ENCODE measurements at places on chromosomes 11 and 22. TPM values are rescaled to one million over a fixed set of nuclear protein-coding genes. Genes with fewer than 3 reads are reported as not detected.

The TKFC gene
- 30.0 TPM for polyA plus RNA-seq

The B4GALNT4 gene
- 0.14 TPM for polyA plus RNA-seq

The NXPE4 gene
- polyA plus RNA-seq: not detected

- no peak for DNase-seq
Measured at GRCh38 chr11:36123336-36124101, 165.7 kb downstream of the COMMD9 start.

GRCh38 chr11:86861810-86862209 is 61.5 kb downstream of the PRSS23 start:
- no peak for DNase-seq

DNA sequence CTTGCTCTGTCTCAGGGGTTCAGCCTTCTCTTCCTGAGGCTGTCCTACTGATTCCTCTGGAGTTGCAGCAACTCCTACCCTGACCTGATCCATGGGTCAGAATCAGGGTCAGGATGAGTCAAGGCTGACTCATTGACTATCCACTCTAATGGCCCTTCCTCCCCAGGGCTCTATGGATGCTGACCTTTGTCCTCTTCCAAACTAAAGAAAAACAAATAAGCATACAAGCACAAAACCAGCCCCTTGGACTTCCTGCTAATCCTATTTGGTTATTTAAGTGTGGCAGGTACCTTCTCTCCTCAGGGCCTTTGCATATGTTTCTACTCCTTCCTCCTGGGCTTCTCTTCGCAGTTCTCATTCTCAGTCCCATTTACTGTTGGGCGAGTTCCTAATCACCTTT is 204.5 kb upstream of the NAV2 start:
- DNase-seq: no peak

The KRTAP5-1 gene
- not detected for polyA plus RNA-seq

GRCh38 chr11:56910046-56910773 is 78.5 kb upstream of the OR5AK2 start:
- DNase-seq: no peak

DNA sequence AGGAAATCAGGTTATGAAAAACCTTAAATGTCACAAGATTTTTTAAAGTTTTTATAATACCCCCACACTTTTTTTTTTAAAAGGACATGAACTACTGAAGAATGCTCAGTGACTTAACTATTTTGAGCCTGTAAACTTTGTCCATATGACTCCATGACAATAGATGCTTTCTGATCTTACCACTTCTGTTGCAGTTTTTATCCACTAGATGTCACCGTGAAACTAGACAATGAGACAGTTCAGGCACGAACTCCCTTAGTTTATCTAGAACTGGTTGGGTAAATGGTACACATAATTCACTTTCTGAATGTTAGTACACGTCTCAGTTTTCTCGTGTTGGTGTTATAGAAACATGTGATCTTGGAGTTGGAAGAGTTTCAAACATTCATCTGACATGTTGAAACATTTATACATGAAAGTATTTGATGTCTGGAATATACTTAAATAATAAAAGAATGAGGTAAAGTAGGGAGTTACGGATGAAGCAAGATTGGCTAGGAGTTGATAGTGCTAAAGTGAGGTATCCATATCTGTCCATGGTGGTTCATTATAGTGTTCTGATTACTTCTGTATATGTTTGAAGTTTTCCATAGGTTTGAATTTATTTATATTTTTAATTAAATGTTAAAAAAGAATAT is 8.1 kb downstream of the CCDC15 start:
- DNase-seq: peak; percentile 64

The TIMP3 gene
- not detected for polyA plus RNA-seq

DNA sequence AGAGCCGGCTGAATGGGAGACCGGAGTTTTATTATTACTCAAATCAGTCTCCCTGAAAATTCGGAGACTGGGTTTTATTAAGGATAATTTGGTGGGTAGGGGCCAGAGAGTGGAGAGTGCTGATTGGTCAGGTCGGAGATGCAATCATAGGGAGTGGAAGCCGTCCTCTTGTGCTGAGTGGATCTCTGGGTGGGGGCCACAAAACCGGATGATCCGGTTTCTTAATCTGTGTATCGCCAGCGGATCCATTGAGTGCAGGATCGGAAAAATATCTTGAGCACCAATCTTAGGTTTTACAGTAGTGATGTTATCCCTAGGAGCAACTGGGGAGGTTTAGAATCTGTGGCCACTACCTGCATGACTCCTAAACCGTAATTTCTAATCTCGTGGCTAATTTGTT is 886 bp upstream of the NIPSNAP1 start:
- DNase-seq: no peak

GRCh38 chr11:541433-541885 is 4.1 kb downstream of the LRRC56 start:
- DNase-seq: no peak

DNA sequence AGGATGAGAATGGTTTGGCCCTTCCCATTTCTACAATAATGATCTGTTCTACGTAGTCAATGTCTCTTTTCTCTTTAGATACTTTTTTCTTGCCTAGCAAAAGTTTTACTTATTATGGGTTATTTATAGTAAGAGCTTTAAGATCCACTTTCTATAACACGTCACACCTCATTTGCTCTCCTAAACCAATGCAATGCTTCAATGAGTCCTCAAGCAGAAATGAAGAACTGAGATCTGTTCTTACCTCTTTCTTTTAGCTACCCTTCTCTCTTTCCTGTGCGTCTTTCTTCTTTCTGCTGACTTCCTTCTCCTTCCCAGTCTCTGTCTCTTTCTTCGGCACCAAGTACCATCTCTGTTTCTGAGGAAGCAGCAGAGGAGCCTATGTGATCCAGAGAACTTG is 61.8 kb downstream of the SNX19 start:
- no peak for DNase-seq

The MUC5B gene
- polyA plus RNA-seq: not detected

The SLC22A6 gene
- not detected for polyA plus RNA-seq

The SPINDOC gene
- polyA plus RNA-seq: 0.53 TPM

- no peak for DNase-seq
Measured at GRCh38 chr11:62682518-62682917, 3.6 kb upstream of the UBXN1 start.

The LRRC55 gene
- not detected for polyA plus RNA-seq

DNA sequence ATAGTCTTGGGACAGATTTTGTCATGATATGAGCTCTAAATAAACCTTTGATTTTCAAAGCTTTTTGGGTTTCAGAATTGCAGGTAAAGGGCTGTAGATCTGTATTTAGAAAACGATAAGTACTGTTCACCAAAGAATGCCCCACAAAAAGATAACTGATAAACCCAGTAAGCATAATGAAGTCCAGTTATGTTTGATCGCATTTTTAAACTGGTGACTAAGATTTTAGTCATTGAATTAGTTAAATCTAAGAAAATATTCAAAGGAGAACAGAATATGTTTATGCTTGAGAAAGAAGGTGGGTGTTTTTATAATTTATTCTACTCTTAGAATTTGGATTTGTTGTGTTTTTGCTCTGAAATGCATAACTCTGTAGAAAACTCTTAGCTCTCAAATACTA is 11.6 kb downstream of the DEPDC7 start:
- no peak for DNase-seq

The ART1 gene
- not detected for polyA plus RNA-seq

The BLID gene
- not detected for polyA plus RNA-seq

GRCh38 chr22:46002757-46003270 is 25.9 kb upstream of the WNT7B start:
- DNase-seq: no peak

The TMEM191B gene
- not detected for polyA plus RNA-seq

The CENPM gene
- 4.4 TPM for polyA plus RNA-seq

GRCh38 chr11:109320595-109320994 is 101.4 kb upstream of the C11orf87 start:
- no peak for DNase-seq

DNA sequence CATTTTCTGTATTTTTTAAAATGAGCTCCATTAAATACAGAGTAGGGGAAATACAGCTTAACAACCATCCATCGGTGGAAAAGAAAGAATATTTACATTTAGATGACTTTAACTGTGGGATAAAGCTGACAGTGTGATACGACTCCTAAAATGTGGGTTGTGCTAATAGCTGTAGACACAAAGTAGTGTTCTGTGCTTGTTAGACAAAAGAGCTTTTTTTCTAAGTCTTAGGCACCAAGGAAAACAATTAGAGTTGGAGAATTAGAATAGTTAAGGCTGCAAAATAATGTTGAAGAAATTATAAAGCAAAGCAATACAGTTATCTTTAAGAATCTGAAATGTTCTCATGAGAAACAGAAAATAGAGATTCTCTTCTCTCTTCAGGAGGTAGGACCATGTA is 307.7 kb upstream of the KIRREL3 start:
- no peak for DNase-seq

DNA sequence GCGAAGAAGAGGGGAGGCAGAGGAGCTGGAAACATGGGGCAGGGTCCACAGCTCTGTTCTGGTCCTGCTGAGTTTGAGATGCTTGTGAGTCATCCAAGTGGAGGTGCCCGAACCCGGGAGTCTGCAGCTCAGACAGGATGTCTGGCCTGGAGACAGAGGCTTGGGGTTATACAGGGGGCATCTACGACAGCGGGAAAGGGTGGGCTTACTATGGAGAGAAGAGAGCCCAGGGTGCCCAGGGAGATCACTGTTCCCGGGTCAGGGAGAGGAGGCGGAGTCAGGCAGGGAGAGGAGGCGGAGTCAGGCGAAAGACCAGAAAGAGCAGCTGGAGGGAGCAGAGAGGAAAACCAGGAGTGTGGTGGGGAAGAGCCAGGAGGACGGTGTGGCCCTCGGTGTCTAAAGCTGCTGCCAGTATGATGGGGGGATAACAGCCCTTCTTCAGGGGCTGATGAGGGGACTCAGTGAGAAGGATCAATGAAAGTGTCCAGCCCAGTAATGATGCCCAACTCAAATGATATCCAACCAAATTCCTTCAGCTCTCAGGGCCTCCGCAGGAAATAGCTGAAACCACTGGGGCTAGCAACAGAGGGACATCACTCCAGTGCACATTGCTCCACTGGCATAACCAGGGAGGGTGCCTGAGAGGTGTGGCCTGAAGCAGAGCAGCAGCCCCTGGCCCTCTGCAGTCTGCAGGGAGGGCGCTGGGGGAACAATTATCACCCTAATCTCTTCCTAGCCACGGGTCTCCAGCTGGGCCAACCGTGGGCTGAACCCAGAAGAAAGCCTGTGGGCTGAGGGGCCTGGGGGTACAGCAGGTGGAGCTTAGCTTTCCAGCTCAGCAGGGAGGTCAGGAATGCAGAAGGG is 2.6 kb upstream of the LTBP3 start:
- no peak for DNase-seq

GRCh38 chr22:46797355-46797754 is 34.9 kb downstream of the TBC1D22A start:
- no peak for DNase-seq

The CCDC89 gene
- polyA plus RNA-seq: not detected

- DNase-seq: no peak
Measured at GRCh38 chr11:83007477-83007876, 64.2 kb downstream of the RAB30 start.

- peak; percentile 82 for DNase-seq
Measured at GRCh38 chr22:23849009-23850006, 8.4 kb upstream of the SLC2A11 start.

- DNase-seq: no peak
Measured at GRCh38 chr11:93905384-93905783, 55.0 kb upstream of the VSTM5 start.

DNA sequence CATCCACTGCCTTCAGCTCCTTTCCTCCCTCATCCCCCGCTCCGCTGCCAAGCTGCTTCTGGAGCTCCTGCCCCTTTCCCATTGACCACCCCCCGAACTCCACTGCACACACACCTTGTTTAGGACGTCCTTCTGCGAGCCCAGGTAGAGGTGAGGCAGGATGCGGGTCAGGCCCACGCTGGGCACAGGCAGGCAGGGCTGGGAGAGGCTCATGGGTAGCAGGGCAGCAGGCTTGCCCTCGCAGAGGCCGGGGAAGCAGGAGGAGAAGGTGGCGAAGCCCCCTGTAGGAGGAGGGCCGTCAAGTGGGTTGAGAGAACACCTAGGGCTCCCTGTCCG is 13.3 kb downstream of the DUSP8 start:
- no peak for DNase-seq

The DEPDC7 gene
- polyA plus RNA-seq: 3.2 TPM

- DNase-seq: no peak
Measured at GRCh38 chr11:117715801-117716200, 81.2 kb downstream of the DSCAML1 start.

DNA sequence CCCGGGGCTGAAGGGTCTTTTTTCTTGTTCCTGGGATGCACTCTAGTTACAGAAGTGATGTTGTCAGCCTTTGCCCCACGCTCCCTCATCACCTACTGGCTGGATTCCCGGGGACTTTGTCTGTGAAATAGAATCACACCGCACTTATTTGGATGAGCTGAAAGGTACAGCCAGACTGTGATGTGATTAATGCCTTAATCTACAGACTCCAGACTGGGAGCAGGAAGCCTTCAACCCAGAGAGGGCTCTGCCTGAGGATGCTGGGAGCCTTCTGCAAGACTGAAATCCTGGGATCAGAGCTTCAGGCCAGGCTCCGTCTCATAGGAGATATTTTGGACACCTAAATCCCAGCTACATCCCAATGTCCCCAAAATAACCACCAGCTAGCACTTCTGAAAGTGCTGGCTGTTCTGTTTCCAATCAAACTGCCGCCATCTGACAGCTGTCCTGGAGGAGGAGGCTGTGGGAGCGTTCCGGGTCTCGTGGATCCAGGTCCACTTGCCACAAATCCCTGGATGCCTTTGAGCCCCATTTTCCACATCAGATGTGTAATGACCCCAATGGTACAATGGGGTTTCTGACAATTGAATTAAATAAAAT is 688.5 kb downstream of the TBC1D22A start:
- no peak for DNase-seq

GRCh38 chr11:104661901-104662300 is 236.4 kb downstream of the CASP12 start:
- no peak for DNase-seq

DNA sequence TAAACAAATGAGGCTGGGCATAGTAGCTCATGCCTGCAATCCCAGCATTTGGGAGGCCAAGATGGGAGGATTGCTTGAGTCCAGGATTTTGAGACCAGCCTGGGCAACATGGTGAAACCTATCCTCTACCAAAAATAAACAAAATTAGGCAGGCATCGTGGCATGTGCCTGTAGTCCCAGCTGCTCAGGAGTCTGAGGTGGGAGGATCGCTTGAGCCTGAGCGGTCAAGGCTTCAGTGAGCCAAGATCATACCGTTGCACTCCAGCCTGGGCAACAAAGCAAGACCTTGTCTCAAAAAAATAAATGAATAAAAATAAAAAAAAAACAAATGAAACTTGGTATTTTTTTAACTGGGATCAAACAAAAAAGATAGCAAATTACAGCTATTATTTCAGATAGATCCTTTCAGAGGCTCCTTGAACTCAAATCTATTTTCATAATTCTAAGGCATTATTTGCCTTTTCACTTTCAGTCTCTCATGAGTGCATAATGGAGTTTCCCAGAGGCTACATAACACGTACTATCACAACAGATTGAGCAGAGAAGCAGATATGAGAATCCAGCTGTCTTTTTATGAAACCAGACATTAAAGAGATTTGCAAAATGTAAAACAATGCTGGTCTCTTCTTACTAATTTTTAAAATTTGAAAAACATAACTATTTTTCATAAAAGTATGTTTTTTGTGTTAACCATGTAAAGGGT is 23.1 kb downstream of the DDIAS start:
- no peak for DNase-seq

- peak; percentile 11 for DNase-seq
Measured at GRCh38 chr11:20353829-20354434, 9.6 kb upstream of the HTATIP2 start.
